ENCODE measurements at places on chromosomes 1 and 21.

- no peak for DNase-seq
Measured at GRCh38 chr1:18536915-18537314, 56.2 kb downstream of the KLHDC7A start.

DNA sequence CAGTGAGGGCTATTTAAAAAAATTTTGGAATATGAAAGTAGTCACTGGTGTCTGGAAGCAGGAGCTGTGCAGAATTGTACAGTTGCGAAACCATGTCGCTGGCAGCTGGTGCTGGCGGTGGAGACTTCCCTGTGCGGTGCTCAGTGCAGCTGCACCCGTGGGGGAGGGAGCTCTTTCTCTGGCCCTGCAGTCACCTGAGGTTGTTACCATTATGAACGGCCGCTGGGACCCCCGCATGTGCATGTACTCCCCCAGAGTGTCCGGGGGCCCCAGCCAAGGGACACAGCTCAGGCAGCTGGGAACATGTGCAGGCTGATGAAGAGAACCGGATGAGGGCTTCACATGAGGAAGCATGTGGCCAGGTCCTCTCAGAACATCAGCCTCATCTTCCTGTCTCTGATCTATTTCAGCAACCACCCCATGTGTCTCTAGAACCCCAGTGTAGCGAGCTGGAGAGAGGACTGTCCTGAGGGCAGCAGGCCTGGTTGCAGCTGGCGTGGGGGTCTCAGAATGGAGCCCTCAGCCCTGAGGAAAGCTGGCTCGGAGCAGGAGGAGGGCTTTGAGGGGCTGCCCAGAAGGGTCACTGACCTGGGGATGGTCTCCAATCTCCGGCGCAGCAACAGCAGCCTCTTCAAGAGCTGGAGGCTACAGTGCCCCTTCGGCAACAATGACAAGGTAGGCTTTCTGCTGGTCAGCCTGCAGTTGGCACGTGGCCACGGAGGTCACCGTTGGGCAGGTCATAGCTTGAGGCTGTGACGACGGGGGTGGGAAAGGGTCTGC, at the start of gene TRPM2:
Gene TRPM2 (plus strand): TSS at position 431 of the 780 bp plus-strand sequence. CDS start 80 bp downstream, at position 511.
- no peak for DNase-seq

DNA sequence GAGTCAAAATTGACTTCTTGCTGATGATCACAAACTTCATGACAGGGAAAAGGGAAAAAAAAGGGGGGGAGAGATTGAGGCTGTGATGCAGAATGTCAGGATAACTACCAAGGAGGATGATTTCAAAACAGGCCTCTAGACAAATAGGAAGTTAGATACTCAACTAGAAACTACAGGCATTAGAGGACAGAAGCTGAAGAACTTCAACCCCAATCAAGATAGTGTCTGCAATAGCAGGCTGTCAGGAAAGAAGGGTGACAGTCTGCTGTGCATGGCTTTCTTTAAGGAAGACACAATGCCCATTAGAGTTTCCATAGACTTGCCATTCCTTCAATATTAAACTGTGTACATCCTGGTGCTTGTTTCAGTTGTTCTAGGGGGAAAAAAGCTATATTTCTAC, 257.2 kb downstream of the TTLL7 start:
- no peak for DNase-seq

DNA sequence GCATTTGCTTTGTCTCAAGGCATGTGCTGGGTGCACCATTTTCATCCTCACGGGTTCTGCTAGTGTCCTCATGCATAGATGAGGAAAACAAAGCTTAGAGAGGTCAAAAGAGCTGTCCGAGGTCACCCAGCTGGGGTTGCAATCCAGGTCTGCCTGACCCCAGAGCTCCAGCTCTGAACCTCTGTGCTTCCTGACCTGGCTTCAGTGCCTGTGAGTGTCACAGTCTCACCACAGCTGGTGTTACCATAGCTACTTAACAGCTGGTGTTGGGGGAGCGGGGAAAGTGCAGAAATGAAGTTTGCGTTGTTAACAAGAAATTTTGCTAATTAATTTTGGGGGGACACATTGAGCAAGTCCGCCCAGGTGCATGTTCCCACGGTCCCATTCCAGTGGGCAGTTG, 328.5 kb downstream of the KIF26B start:
- DNase-seq = no peak

GRCh38 chr21:31945141-31945540, 72.3 kb downstream of the HUNK start:
- DNase-seq = no peak

DNA sequence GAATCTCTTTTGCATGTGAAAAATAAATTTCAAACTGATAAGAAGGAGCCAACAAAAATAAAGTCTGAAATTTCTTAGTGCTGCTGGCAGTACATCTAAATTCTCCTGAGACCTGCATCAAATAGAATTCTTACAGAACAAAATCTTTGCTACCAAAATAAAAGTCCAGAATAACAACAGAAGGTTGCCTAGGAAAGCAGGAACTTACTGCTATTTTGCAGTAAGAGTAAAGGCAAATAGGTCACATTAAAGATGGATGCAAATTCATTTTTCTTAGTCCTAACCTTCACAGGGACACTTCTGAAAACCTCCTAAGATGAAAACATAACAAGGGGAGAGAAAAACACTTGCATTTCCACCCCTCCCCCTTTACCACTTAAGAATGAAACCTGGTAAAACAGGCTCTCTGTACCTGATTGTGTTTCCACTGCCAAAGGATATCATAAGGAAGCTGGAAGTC, 59.0 kb downstream of the RUSC1 start:
- DNase-seq = peak; percentile 12

- no peak for DNase-seq
Measured at GRCh38 chr1:219498666-219499065, 114.2 kb downstream of the ZC3H11B start.

DNA sequence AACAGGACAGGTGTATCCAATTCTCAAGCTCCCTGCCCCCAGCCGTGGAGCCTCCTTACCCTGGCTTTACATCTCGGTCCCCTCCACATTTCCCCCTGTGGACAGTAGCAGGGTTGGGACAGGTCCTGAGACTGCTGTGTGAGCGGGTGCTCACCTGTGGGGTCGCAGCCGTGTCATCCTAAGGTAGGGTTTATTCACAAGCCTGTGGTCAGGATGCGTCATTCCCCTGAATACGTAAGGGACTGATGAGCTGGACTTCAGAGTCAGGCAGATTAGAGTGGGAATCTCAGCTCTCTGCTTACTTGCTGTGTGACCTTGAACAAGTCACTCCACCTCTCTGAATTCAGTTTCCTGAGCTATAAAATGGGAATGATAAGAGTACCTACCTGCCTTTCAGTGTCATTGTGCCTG, 17.7 kb downstream of the ZNF362 start:
- DNase-seq = no peak

GRCh38 chr1:99811747-99812146, 38.4 kb upstream of the AGL start:
- DNase-seq = no peak

DNA sequence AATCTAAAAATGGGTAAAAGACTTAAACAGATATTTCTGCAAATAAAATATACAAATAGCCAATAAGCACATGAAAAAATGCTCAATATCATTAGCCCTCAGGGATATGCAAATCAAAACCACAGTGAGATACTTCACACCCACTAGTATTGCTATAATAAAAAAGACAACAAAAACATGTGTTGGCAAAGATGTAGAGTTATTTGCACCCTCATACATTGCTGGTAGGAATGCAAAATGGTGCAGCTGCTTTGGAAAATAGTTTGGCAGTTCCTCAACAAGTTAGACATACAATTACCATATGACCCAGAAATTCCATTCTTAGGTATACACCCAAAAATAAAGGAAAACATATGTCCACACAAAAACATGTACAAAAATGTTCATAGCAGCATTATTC, 30.2 kb downstream of the ZZZ3 start:
- DNase-seq = no peak

DNA sequence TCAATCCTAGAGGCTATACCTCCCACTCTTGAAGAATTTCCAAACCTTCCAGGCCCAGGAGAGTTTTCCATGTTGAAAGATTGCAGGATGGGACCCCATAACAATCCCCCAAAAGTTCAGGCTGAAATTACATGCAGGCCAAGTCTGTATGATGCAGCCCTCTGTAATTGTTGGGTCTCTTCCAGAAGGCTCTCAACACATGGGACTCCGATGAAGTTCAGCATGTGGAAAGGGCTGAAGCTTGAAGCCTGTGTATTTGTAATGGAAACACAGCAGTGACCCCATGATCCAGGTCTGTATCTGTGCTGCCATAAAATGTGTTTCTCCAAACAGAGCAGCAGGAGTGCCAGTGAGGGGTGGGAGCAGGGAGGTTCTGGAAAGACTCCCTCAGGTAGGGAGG, 202.5 kb upstream of the LYPLAL1 start:
- DNase-seq = no peak

DNA sequence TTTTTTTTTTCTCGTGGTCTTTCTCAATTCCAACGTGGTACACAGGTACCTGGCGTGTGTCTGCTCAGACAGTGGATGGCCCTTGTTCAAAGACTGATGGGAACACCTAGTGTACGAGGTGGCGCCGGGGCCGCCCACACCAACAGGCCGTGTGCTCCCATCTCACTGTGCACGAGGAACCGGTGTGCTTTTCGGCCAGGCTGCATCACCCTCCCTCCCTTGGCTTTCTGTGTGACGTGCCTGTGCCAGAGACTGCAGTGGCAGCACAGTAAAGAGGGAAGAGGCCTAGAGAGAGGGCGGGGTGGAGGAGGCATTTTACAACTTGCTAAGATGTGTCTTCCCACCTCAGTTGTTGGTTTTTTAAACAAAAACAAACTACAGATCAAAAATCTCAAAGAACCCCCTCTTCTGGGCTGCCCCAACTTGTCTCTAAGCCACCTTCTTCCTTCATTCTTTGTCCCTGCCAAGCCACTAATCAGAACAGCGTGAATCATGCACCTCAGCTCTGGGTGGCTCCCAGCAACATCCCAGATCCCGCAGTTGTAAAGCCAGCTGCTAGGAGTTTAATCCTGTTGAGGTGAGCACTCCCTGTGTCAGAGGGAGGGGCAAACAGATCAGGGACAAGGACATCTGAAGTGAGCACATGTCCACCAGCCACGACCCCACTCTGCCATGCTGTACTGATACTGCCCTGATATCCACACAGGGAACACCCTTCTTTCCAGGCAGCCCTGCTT, 20.7 kb downstream of the IRF2BP2 start:
- no peak for DNase-seq

DNA sequence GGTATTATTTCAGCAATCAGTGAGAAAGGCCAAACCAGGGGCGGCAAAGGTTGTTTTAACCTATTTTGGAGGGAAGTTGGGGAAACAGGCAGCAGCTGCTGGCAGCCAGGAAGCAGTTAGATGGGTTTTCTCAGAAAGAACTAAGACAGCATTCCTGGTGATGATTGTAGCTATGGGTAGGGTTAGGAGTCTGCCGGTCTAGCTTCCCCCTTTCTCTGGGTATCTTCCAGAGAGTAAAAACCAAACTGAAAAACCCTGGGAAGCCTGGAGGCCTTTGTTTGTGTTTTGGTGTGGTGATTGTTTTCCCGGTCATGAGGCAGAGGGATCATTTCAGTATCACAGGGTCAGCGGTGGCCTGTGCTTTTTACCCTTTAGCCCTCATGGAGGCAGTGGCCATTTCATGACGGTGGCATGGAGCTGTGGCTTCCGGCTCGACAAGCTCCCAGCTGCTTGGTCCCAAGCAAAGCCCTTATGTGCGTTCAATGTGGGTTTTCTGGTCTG, 19.5 kb upstream of the TNFRSF1B start:
- no peak for DNase-seq

- DNase-seq = no peak
Measured at GRCh38 chr1:206537141-206537540, 29.8 kb downstream of the RASSF5 start.

GRCh38 chr1:198901266-198901665, 262.4 kb downstream of the PTPRC start:
- no peak for DNase-seq

DNA sequence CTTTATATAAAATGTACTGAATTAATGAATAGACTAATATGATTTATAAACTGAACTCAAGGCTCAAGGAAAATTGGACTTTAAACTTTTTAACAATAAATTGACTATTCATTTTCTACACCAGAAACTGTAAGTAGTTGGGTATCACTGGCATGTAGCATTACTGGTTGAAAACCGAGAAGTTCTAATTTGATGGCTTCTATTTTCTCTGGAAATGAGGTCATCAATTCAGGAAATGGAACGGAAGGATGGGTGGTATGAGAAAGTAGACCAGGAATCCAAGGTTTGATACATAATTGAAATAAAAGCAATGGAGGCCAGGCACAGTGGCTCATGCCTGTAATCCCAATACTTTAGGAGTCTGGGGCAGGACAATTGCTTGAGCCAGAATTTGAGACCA, 50.4 kb downstream of the RERE start:
- no peak for DNase-seq

DNA sequence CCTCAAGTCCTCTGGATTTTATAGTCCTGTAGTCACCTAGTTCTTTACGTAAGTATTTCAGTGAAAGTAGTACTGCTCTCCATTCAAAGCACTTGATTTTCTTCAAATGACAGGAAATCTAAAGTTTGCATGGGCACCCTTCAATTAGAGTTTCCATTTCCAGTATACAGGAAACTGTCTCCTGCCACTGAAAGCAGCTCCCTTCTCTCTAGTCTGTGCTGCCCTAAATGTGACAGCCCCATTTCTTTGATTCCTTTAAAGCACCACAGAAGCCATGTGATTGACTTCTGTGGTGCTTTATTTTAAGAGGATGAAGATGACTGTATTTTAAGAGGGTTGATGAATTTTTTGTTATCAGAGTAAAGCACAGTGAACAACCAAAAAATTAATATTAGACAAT, 226.1 kb downstream of the DNAH14 start:
- no peak for DNase-seq

DNA sequence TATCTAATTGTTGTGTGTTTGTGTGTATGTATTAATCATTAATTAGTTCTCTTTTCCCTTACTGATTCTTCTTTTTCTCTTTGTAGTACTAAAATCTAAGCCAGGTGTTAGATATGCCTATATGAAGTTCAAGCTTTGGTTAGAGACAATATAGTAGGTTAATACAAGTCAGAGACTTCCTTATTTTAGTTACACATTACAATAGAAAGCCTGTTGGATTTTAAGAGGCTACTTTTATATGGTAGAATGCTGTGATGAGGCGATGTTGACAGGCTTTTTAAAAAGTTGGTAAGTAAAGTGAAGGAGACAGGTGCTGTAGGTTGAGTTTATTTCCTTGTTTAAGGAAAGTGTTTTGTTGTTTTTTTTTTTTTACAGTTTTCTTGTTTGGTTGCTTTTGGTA, 45.9 kb downstream of the ADGRL2 start:
- no peak for DNase-seq

All from NCI-H460 (cell line).